Stimulated activated CD8-positive, alpha-beta memory T cell treated with anti-CD3 and anti-CD28 coated beads, Interleukin-7, amount 100 ng/mL, for 1 hour (primary cell): ENCODE measurements at places on chromosomes 7 and 10.

DNA sequence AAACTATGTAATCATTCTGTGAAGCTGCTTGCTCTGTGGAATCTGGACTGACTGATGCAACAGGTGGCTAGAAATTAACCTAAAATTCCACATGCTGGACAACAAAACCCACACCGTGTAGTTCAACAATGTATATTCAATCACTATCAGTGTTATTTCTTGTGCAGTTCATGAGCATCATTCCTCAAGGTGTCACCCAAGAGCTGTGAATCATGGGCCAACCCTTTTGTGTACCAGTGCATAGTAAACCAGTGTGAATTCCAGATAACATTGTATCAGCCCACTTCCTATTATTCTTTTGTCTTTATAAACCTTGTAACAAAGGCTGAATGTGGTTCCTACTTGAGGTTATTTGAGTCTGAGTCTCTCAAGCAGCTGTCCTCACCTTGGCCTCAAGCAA lies 905.2 kb upstream of the ZNF722 start:
- no peak for DNase-seq

- DNase-seq = no peak
Observed at GRCh38 chr7:130632111-130632510, 36.4 kb downstream of the COPG2 start.

DNA sequence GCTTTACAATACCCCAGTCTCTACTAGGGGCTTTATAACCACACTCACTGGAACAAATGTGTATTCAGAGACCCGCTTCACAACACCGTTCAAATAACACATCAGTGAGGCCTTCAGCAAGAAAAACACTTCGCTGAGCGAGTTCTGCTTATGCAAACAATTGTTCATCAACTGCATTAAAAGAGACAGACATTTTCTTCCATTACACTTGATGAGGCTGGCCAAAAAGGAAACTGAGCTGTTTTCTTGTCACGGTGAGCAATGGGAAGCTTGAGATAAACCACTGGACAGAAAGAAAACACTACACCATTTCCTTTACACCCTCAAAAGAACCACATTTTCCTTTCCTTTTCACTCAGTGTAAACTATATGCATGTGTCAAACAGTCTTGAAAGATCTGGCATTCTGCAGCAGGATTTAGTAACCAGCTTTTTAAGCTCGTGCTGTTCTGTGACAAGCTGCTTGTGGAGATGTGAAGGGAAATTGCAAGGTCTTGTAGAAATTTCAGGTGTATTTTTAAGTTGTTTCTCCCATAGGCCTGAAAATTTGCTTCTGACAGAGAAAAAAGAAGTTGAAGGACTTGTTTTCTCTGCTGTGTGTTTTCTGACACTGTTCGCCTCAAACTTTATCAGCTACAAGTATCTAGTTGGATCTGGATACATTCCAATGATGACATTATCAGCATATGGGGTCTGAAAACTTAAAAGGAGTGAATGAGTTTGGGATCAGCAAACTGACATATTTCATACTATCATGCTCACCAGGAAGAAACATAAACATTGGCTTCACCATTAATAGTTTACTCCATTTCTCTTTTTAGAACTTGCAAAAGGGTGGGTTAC lies 693.1 kb downstream of the PARD3 start:
- no peak for DNase-seq

GRCh38 chr7:71706597-71706975 lies 574.6 kb downstream of the GALNT17 start:
- no peak for DNase-seq

DNA sequence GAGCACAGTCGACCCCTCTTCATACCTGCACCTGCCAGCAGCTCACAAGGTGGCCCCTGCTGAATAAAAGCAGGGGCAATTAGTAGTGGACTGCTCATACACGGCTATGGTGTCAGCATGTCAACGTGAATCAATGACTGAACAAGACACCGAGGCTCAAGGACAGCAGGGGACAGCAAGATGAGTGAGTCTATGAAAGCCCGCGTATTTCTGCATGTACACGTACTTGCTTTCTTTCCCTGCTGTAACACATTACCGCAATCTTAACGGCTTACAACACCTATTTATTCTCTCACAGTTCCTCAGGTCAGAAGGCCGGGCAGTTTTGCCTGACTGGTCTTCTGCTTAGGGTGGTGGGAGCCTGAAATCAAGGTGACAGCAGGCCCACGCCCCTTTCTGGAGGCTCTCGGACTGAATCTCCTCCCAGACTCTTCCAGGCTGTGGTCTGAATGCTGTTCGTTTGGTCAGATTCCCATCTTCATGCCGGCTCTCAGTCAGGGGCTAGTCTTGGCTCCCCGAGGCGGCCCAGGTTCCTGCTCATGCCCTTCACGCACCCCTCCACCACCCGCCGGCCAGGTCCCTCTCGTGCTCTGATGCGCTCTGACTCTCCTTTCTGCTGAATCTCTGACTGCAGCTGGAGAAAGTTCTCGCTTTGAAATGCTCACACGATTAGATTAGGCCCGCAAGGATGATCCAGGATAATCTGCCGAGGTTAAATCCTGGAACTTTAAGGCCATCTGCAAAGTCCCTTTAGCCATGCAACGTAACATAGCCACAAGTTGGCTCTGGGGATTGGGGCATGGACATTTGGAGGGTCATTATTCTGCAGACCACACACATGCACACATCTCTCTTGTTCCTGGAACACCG lies 7.8 kb upstream of the PPP2R2D start:
- DNase-seq = no peak

DNA sequence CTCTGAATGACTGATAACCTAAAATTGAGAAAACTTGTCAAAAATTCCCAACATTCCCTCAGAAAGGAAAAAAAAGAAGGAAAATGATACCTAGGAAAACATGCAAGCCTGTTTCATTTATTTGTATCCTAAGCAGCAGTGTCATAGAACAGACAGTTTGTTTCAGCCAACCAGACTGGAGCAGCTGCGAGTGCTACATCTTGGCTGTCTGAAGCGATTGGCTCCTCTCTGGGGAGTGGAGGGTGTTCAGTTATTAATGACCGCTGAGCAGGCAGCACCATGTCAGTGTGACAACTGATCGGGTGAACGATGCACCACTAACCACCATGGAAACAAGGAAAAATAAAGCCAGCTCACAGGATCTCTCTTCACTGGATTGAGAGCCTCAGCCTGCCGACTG lies at the start of gene LRRN3:
TSS of gene LRRN3 (plus strand) at position 282 of the 400 bp plus-strand sequence. CDS start 31,646 bp downstream, outside the sequence.
- no peak for DNase-seq

DNA sequence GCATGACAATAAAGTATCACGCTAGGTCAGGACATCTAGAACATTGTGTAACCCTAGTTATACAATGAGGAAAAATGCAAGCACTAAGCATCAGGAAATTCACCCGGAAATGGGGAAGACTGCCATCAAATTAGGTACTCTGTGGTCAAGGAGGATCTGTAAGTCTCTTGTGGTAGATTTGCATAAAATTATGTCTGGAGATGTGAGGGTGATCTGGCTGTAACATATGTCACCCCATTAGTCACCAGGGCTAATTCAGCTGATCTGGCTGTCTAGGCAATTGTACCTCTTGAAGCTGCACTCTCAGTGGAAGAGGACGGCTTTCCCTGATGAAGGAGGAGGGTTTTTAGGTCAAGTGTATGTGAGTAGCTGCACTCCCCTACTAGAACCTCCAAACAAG lies 14.8 kb downstream of the AKR1D1 start:
- no peak for DNase-seq

GRCh38 chr10:58784361-58784760 lies 271.7 kb downstream of the BICC1 start:
- DNase-seq = no peak

GRCh38 chr7:77531038-77531437 lies 6.1 kb upstream of the PTPN12 start:
- DNase-seq = no peak

DNA sequence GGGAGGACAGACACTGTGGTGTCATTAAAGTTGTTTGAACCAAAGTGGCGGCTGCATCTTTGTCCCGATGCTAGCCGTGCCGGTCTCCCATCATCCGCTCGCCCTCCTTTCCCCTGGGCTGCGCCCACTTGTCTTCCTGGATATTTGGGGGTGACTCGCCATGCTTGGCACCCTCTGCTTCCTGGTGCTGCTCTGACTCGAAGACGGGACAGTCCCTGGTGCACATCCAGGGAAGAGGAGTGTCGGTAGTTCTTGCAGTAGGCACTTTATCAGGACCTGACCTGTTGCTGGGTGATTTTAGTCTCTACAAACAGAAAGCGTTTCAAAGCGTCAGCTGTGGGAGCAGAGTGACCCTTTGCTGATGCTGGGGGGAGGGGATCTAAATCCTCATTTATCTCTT lies 68.3 kb upstream of the DNAJB6 start:
- no peak for DNase-seq

DNA sequence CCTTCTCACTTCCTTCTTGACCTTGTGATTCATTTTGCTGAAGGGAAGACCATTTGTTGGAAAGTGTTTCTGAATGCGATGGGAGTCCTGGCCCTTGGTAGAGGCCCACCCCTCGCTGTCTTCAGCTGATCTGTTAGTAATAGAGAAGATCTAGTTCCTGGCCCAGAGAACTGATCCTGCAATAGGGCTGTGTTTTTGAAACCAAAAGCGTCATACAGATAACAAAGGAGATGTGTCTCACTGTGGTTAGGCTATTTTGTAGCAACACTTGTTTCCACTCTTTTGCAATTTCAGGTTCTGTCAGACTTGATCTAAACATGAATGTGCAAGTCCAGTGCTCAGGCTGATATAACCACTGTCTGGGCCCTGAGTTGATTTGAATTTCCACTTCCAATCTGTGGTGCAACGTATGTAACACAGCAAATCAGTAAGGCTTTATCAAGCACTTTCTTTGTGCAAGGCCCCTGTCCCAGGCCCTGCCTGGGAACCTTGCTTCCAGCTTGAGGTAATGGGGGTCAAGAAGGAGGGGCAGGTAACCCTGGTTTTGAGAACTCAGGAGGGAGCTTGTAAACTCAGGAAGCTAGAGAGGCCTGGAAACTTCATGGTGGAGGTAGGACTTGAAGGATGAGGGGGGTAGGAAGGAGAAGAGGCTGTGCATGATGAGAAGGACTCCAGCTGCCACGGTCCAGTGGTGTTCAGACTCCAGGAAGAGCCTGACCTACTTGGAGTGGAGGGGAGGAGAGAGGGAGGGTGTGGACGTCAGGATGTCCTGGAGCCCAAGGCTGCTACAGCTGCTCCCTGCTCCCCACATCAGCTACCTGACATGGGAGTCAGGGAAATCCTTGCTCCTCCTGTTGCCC lies 42.2 kb upstream of the SRGN start:
- DNase-seq = no peak

DNA sequence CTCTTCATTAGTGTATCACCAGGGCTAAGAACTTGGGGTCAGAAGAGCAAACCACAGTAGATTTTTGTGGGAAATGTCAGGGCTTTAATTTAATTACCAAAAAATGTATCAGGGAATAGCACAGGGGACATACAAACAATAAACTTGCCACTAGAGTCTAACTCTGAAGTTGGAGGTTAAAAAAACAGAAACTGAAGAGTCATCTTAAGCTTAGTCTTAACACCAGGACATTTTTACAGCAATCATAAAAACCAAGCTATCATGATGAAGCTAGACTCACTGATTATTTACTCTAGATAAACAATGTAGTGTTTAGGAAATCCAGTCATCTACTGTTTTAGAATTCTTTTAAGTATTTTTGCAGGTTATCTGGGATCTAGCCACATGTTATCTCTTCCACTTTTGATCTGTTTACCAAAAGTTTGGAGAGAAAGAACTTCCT lies 48.4 kb upstream of the GLI3 start:
- no peak for DNase-seq
